ENCODE measurements at places on chromosomes 2 and 18.

DNA sequence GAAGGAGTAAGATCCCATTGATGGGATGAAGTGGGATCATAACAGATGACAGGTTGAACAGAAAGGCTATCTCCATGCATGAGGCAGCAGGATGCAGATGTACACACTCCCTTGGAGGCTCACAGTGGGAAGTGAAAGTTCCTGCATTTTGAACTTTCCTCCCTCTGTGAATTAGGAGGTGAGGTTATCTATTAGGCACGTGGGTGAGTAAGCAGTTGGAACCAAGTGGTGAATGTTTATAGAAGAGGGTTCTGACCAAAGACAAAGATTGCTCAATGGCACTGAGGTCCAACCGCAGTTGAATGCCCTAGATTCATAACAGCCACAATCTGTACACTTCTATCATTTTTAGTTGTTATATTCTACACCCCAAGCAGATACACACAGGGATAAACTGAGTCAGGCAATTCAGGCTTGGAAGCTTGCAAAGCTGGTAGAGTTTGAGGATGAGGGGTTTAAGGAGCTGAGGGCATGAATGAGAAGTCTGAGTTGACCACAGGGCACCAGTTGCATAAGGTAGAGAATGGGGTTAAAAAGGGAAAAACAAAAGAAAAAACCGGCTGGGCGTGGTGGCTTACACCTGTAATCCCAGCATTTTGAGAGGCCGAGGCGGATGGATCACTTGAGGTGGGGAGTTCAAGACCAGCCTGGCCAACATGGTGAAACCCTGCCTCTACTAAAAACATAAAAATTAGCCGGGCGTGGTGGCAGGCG lies 7.1 kb upstream of the KCMF1 start:
- no peak for DNase-seq

- DNase-seq, result peak; percentile 26
These were observed 84.1 kb downstream of the CTIF start for GRCh38 chr18:48622911-48623431.

GRCh38 chr18:73638709-73639108 lies 508.9 kb downstream of the FBXO15 start:
- DNase-seq, result no peak

DNA sequence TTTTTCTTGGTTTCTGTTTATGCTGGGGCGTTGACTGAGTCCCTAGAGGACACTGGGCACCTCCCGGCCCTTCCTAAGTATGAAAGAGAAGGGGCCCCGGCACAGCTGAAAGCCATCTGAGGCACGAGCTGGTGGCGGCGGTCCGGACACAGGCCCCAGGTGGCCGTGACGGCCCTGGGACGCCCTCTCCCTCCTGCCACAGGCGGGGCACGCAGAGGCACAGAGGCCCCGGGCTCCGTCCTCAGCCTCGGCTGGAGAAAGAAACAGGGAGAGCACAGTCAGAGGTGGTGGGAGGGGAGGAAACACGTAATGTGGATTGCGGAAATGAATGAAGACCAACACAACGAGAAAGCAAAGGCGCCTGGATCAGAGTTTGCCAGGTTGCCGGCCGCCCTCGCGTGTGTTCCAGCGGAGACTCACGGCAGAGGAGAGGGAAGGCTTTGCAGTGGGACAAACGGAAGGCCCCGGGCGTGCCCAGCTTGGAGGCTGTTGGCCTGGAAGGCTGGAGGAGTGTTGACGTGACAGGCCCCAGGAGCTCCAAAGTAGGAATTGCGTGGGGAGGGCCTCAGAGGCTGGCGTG lies 119.1 kb downstream of the PTGR3 start:
- DNase-seq, result no peak

DNA sequence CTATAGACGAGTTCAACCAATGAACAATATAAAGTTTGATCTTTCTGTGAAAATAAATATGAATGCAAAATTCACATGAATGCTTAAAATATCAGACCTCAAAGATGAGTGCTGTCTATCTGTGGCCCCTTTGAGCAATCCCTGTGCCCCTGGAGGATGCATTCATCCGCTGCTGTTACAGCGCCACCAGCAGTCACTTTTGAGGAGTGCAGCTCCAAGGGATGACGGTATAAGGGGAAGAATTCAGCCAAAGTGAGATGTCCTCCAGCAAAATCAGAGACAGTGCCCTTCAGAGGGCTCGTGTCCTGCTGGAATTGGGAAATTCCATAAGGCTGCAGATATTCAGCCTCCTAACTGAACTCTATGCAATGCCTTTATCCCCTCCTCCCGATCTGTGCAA lies 12.0 kb upstream of the CHRNA1 start:
- no peak for DNase-seq

DNA sequence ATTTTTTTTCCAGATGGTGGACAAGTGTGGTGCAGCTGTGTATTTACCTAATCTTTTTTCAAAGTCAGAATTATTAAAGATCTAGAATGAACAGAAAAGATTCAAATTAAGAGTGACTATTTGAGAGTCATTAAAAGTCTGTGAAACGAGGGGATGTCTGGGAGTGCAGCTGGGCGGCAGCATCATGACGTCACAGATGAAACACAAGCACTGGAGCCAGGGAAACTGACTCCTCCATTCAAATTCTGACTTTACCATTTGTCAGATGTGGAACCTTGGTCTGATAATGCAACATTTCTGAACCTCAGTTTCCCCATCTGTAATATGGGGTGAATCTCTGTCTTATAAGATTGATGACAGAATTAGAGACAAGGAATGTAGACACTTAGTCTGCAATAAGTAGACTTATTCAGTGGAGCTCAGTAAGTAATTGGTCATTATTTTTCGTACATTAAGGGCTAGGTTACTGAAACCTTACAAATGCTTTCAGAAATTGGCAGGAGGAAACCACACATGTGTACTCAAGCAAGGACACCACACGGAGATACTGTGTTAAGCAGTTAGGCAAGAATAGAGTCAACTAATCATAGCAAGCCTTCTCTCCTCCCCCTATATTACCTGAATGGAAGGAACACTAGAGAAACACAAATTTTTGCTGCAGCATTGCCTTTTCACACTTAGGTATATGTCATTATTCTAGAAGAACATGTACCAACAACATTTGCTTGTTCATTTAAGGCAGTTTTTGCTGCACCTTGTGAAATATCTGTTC lies 27.8 kb upstream of the CXXC1 start:
- DNase-seq, result no peak

- DNase-seq, result no peak
These were observed 2.8 kb upstream of the PROM2 start for GRCh38 chr2:95271381-95271971.

DNA sequence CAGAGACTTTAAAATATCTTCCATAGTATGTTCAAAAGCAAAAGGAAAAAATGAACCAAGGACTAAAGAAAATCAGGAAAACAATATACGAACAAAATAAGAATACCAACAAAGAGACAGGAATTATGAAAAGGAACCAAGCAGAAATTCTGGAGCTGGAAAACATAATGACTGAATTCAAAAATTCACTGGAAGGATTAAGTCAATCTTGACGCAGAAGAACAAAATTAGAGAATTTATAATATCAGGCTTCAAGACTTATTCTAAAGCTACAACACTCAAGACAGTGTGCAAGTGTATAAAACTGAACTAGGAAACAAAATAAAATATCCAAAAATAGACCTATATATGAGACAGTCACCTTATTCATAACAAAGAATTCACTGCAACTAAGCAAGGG lies 56.9 kb upstream of the GYPC start:
- DNase-seq, result no peak

DNA sequence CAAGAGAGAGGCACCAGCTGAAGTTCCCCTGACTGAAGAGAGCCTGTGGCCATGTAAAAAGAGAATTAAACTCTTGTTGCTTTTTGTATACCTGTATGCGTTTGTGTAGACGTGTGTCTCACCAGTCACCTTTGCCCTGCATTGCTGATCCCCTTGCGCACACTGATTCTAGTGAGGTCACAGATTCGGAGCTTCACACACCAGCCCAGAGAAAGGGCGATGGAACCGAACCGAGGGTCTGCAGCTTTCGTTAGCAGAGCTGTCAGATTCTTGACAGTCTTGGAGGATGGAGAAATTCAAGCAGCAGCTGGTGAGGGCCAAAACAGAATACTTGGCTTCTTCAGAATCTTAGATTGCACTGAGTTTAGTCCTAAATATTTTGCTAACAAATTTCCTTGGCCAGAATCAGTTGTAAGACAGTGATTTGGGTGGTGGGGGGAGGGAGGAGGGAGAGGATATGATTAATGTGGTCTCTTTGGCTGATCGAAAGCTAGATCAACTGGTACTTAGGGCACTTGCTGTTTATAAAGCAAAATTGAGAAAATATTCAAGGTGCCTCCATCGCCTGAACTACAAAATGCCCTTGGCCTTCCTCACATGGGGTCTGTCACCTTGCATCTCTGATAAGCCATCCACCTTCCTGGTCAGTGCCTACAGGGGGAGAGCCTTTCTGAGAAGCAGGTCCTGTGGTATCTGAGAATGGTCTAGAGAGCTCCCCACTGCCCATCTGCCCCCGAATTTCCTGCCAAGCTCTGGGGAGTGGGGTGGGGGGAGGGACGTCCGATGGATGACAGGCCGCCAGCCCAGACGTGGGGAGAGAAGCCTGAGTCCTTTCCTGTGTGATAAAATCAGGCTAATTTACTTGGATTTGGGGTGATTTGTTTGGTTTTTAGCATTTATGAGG lies 123.5 kb downstream of the CABLES1 start:
- DNase-seq, result no peak

DNA sequence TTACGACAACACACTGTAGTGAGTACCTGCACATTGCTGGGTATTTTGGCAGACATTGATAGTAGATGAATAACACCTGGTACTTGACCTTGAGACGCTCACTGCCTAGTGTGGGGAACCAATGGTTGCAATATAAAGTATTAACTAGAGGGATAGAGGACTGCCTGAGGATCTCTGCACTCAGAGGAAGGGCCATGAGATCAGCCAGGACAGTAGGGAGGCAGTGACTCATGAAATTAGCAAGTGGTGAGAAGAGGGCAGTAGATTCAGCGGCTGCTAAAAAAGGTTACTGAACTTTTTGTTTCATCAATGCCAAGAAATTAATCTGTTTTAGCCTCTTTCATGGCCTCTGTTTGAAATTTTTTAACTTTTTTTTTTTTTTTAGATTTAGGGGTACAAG lies 250.8 kb upstream of the TCF4 start:
- no peak for DNase-seq

DNA sequence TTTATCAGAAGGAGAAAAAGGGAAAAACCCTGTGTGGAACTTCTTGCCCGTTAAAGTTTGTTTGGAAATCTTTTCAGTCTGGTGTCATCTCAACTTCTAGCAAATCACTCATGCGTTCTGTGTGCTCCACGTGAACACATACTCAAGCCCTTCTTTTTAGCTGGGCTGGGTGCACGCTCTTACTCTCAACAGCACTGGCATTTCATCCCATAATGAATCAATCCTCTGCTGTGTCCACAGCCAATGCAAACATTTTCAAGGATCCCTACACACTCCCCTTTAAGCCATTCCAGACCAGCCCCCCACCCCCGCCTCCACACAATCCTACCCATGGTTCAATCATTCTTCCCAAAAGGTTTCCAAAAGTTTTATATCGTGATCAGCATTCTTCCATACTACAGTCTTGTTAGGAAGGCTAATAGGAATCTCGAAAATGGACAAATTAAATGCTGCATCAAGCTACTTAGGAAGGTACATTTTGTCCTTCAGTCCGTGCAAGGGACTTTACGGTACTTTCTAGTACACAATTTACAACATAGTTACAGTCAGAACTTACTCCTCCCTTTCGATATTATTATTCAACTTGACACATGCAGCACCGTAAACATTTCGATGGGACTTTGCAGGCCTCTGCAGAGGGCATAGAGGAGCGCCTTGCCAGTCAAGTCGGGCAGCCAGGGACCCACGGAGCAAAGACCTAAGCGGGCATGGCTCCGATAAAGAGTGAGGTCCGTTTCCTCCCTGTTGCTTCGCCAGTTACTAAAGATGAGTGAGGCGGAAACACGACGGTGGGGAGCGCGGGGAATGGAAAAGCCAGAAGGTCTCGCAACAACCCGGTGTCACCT lies 1.4 kb downstream of the PTGR3 start:
- DNase-seq, result no peak

DNA sequence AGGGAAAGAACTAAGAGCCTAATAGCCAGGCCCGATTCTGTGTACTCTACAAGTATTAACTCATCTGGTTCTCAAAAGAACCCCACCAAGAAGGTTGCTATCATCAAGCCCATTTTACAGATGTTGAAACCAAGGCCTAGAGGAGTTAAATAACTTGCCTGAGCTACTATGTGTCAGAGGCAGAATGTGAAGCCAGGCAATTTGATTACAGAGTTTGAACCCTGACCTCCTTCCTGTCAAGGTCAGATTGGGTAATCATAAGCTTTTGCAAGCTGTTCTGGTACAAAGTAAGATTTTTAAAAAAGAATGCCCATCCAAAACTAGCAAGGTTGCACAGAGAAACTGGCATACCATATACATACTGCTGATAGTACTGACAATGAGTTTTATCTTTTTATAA lies 227.1 kb downstream of the HAUS1 start:
- no peak for DNase-seq

GRCh38 chr2:141641462-141641861 lies 489.4 kb downstream of the LRP1B start:
- no peak for DNase-seq

- DNase-seq, result no peak
These were observed 3.0 kb downstream of the WDR75 start for GRCh38 chr2:189444322-189444721.

DNA sequence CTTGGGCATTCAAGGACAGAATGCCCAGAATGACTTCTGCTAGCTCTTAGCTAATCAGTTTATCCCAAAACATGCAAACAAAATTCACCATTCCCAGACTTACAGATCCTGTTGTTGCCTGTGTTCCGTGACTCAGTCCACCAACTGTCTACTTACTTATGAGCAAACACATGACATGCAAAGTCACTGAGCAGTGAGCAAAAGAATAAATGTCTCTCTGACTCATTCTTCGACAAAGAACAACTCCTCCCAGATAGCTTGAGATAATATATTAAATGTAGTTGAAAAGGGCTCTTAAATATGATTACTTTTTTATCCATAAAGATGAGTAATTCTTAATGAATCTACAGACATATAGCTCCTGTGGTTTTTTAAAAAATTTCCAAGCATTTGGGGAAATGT lies 9.0 kb upstream of the CREG2 start:
- DNase-seq, result no peak

DNA sequence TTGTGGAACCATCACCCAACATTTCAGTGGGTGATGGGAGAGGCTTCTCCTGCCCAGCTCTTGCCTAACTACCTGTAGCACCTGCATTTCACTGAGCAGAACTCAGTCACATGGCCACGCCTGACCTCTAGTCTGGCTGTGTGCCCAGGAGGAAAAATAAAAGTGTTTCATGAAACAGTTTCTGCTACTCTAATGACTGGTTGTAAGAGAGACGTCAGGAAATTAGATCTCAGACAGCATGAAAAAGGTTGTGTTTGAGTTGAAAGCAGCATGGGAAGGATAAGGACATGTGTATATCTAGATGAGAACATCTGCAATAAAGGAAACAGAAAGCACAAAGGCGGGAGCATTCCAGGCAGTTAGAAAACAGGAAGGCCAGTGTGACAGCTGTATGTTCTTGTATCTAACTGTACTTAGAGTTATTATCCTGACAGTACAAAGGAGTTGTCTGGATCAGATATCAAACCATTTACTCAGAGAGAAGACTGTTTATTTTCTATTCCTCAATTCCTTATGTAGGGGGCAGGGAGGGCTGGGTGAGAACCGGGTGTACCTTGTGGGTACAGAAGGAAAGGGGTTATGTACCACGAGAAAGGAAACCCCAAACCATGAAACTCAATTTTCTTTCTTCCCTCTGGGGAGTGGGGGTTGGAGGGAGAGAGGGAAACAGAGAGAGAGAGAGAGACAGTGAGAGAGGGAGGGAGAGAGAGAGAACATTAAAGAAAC lies 307.4 kb upstream of the VWC2L start:
- no peak for DNase-seq

- DNase-seq, result no peak
These were observed 22.6 kb downstream of the FER1L5 start for GRCh38 chr2:96665083-96665569.
